ENCODE measurements at places on chromosomes 2 and 18.

DNA sequence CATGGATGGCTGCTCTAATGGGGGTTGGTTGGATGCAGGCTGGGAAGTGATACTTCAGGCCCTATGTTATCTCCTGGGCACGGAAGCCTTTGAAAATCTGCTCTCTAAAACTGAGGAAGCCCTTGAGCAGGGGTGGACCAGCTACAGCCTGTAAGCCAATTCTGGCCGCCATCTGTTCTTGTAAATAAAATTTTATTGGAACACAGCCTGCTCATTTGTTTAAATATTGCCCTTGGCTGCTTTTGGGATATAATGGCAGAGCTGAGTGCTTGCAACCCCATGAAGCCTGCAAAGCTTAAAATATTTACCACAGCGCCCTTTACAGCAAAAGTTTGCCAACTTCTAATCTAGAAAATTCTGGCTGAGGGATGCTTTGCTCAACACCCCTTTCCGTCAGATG is 11.9 kb upstream of the IGFBP2 start:
- DNase-seq, result no peak

DNA sequence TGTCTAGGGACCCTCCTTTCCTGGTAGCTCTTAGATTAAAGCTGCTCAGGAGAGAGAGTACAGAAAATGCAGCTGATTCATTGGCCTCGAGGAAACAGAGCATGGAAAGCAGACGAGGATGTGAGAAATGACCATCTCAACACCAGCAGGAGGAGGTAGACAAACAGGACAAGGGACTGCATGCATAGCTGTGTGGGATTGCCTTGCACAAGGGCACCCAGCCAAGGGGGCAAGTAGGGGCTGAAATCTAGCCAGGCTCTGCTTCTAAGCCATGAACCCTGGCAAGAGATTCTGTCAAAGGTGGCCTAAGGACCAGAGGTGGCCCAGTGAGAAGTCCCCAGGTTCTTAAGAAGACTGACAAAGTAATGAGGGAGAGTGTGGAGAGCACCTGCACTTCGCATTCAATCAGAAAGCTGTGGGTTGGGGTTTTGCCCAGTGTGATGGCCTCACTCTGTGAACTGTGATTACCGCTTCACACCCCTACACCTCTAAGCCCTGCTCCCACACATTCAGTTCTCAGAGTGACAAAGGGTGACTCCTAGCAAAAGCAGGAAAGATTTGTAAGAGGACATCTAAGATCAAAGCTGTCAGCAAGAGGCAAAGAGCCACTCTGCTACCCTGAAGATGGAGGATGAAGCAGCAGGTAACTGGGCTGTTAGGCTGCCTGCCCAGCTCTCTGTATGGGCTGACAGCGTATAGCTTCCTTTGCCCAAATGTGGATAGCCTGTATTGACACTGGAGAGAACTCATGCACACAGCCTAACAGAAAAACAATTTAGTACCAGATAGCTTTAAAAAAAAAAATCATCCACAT is 151.3 kb upstream of the PELI1 start:
- no peak for DNase-seq

GRCh38 chr2:168912466-168912865 is 11.4 kb downstream of the G6PC2 start:
- DNase-seq, result no peak

DNA sequence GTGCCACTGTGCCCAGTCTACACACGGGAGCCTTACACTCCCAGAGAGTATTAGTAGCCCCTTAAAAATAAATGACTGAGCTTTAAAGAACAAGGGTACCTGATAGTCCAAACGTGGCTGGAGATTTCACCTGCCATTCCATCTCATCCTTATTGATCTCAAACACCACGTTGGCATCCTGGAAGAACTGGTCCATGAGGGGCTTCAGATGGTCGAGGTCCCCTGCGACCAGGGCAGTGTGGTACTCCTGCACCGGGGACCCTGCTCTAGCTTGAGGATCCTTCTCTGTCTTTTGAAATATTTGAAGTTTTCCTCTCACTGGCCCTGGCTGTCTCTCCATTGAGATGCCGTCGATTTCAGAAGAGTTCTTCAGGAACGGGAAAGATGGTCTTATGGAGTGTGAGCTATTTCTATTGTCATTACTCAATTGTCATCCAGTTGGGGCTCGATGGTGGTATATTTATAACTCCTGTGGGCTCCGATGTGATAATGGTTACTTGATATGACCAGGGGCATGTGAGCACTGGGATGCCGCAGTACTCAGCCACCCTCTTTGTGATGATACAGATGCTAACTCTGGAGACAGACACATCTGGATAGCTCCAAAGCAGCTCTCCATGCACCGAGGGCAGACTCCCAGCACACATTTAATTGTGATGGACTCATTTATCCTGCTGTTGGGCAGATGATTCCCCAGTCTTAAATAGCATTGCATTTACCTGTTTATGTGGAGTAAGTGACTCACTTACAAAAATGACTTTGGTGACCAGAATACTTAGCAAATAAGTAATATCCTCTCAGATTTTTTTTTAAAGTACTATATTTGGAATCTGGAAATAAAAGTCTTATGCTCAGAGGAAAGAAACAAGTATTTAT is 22.8 kb downstream of the ASB18 start:
- DNase-seq, result no peak

- no peak for DNase-seq
These were observed 467.0 kb upstream of the PKDCC start for GRCh38 chr2:41580806-41581205.

- DNase-seq, result no peak
These were observed 78.0 kb downstream of the LIPG start for GRCh38 chr18:49639643-49640391.

- no peak for DNase-seq
These were observed 31.3 kb downstream of the PLB1 start for GRCh38 chr2:28527196-28527595.
